ENCODE measurements at places on chromosomes 6 and 20.

DNA sequence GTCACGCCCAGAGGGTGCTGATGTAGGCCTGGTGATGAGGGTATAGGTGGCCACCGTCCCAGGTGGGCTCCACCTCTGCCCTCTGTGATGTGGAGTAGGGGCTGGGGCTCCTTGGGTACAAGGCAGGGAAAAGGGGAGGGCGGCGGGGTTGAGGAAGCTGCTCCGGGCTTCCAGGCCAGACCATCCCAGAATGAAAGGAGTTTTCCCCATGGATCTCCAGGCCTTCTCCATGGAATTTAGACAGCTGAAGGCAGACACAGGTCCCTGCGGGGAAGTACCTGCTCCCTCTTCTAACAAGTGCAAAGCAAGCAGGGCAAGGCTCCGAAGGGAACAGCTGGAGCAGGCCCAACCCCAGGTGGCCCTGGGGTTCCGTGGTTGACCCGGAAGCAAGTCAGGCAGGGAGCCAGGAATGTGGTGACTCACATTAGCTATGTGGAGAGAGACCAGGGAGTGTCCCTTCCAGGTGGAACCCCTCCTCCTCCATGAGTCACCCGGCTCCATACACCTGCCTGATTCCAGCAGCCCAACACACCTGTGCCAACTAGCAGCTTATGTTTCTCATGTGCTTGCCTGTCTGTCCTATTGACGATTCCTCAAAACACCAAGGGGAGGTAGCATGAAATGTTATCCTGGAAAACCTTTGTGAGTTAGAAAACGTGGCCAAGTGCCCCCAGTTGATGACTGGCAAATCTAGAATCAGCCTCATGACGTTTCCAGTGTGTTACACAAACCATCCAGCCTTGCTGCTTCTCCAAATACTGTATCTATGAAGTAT is 59.7 kb upstream of the SNX9 start:
- DNase-seq = no peak

DNA sequence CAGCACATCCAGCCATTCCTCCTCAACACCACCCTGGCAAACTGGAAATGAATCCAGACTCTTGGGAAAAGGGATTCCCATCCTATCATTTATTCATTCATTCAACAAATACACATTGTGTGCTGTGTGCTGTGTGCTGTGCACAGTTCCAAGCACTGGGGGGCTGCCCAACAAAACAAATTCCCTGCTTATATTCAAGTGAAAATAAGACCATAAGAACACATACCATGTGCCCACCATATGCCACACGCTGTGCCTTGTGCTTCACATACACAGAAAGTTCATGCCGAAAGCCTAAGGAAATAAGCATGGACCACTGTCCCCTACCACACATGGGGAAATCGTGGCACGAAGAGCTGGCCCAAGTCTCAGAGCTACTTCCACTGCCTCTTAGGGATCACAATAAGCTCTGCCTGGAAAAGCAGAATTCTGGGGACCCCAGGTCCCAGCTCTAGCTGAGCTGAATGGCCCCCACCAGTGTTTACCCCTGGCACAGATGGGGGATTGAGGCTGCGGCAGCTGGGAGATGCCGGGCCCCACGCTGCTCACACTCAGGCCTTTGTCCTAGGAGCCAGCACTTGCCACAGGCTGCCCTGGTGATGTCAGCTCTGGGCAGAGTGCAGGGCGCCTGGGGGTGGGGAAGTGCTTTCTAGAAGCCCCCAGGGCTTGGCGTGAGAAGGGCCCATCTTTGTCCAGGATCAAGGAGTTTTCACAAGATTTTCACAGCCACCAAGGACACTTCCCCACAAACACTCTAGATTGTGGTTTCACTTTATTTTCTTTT is 99.6 kb downstream of the PREX1 start:
- no peak for DNase-seq

DNA sequence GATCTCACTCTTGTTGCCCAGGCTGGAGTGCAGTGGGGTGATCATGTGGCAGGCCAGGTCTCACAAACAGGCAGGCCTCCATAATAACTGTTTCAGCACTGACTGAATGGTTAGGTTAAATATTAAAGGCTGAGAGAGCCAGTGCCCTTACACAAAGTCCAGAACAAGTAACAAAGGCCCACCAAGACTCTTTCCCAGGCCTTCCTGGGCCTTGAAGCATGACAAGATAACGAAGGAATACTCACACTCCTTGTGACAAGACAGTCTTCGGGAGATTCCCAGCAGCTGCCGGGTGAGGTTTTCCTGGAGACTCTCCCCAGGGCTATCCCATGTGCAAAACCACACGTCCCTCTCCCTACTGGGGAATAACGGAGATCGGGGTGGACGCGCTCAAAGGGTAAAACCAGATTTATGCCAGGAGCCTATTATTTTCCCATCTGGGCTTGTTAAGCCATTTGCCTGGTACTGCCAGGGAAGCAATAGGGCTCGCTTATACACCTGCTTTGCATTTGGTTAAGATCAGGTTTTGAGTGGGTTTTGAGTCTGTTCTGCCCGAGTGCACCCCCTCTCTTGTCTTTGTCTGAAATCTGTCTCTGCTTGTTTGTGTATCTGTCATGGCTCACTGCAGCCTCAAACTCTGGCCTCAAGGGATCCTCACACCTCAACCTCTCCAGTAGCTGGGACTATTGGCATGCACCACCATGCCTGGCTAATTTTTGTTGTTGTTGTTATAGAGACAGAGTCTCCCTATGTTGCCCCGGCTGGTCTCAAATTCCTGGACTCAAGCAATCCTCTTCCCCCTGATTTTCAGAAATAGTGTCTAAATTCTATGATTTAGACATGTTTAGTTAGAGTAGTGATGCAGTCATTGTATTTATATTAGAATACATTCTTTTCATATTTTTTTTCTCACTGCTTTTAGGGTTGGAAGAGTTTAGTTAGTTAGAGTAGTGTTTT is 1.4 kb upstream of the ENPP3 start:
- DNase-seq = no peak

DNA sequence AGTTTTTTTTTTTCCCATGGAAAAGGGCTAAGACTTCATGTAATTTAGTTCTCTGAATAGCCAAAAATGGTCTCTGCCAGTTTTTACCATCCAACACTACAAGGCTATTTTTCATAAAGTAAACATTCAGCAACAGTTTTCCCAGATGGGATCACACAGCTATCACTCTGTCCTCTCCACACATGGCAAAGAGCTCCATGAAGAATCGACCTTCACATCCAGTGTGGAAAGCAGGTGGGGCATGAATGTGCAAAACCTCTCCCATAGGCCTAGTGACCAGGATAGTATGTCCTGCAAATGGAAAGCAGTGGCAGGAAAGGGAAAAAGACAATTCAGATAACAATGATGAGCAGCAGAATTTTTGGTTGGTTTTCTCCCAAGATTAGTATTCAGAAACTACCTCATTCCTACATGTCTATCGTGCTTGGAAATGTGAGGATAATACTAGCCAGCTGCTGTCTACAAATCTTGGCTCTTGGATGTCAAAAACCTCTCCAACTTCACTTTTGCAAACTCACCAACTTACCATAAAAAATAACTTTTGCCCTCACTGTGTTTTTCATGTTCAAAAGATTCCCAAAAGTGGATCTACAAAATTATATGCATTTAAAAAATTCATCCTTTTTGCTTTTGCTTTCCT is 159.7 kb upstream of the MCHR2 start:
- DNase-seq = no peak

DNA sequence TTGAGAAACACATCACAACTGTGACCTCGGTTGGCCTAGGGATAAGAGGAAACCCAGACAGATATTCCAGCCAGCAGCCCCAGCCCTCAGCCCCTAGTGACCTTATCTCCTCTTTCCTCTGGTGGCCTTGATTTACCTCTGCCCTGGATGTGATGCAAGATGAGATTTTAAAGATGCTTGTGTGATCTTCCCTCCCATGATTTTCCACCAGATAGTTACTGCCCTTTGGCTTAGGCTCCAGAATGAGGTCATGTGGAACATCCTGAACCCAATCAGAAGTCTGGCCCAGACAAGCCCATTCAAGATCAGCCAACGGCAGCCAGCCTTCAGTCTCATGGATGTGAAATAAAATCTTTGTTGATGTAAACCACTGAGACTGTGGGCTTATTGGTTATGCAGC is 104.0 kb downstream of the BANF2 start:
- DNase-seq = no peak

DNA sequence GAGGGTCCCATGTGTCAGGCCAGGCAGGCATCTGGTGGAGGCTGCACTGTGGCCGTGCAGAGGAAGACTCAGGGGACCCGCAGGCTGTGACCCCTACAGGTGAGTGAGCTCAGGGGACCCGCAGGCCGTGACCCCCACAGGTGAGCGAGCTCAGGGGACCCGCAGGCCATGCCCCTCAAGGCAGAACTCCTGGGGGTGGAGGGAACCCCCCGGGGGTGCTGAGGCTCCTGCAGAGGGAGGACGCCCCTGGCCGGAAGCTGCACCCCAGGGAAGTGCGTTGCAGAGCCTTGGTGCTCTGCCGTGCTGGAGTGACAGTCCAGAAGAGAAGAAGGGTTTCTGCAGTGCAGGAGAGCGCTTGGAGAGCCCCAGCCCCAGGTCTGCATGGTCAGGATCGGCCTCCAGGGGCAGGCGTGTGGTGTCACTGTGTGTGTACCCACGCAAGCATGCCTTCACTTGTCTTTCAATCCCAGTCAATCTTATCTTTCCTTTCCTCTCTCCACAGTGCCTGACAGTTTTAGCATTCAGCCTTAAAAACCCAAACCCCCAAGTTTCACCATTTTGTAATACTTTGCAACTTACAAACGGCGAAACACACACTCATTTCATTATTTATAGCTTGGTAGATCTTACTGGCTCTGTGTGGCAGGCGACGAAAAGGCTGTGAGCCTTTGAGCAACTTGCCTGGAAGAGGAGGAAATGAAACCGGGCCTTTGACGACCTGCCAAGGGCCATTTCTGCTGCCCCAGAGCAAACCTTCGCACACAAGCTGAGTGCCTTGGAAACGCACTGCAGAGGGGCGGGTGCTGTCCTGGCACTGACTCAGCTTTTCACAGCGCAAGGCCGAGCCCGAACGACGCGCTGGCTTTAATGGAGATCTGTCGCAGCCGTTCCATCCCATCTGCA is 101.4 kb upstream of the AGPAT4 start:
- no peak for DNase-seq

DNA sequence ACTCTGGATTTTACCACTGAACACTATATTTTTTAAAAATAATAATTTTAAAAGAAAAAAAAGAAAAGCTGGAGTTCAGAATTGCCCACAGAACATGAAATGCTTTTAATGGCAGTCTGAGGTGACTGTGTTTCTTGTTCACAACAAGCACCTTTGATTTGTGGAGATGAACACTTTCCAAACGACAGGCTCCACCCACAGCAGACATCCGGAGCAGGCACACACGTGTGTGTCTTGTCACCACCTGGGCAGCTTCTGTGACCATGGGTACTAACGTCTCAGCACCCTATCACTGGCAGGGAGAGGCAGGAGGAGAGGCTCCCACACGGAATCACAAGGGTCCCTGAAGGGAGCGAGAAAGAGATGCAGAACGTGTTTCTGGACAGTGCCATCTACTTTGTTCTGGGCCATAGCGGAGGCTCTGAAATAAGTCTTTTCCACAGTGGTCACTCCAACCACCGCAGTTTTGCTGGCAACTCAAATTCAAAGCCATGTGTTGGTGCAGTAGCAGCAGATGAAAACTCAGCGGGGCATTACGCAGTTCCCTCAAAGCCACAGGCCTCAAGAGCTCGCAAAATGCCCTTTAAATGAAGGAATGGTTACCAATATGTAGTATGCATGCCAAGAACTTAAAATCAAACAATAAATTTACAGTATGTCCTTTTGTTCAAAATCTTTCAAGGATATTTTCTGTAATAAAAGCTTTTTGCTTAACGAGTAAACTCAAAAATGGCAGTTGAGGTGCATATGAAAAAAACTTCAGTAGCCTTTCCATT is 242.2 kb downstream of the FOXC1 start:
- no peak for DNase-seq

GRCh38 chr6:62764841-62765240 is 446.4 kb upstream of the FKBP1C start:
- DNase-seq = no peak

- DNase-seq = no peak
Measured at GRCh38 chr20:43977962-43978361, 63.3 kb downstream of the TOX2 start.

DNA sequence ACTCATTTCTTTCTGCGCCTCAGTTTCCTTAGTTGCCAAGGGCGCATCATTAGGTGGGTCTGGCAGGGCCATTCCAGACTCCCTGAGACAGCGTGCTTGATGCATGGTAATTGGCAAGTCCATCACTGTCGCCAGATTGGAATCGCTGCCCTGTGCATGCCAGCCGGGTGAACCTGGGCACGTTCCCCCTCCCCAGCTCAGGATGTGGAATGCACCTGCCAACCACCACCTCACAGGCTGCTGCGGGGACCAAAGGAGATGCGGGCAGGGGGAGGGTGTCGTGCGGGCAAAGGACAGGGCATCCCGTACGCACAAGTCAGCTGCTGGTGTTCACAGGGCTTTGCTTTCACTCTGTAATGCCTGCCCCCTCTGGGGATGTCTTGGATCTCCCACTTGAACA is 36.4 kb upstream of the PMEPA1 start:
- no peak for DNase-seq

- no peak for DNase-seq
Measured at GRCh38 chr6:109296971-109297372, 85.3 kb downstream of the CD164 start.

DNA sequence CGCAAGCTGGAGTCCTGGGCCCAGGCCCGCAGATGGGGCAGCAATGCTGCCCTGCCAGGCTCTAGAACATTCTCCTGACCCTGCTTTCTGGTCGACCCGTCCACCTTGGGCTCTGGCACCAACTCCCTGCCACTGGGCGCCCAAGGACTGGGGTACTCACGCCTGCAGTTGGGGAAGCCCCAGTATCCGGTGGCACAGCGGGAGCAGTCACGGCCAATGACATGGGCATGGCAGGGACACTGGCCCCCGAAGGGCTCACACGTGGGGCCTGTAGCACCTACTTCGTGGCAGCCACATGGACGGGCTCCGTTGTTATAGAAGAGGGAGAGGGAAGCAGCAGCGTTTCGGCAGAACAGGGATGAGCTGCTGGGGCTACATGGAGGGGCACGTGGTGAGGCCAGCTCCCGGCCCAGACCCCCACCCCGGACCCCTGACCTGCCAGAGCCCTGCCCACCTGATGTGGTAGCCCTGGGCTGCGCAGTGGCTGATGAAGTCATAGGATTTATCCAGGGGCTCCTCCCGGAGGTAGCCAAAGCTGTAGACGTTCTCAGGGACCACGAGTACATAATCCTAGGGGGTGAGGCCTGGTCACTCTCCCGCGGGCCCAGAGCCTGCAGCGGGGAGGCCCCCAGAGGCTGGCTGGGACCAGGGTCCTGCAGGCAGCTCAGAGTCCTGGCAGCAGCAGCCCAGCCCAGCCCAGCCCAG is 26.0 kb downstream of the ADRM1 start:
- no peak for DNase-seq

GRCh38 chr20:2698186-2698817 is 5.7 kb downstream of the EBF4 start:
- no peak for DNase-seq

GRCh38 chr20:21102603-21103311 is 3.4 kb downstream of the LINC00237 start:
- peak; percentile 47 for DNase-seq

DNA sequence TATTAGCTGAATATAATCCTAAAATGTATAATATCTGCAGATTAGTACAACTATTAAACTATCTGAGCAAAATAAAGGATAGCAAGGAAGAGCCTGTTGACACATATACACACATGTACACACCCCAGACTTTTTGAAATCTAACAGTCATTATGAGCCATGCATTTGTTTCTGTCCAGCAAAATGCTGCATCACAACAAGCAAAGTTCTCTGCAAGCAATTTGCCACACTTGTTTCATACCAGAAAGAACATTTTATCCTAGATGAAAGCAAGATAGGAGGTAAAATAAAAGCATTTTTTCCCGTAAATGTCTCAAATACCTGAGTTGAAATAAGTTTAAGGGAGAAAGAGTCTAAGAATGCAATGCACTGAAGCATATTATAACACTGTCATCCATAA is 145.2 kb downstream of the COL21A1 start:
- no peak for DNase-seq

Measured in activated CD4-positive, alpha-beta T cell treated with anti-CD3 and anti-CD28 coated beads for 48 hours (primary cell).